Activated naive CD8-positive, alpha-beta T cell treated with anti-CD3 and anti-CD28 coated beads, Interleukin-2, amount 50 U/mL, for 16 hours (primary cell): ENCODE measurements at places on chromosomes 13 and 19.

DNA sequence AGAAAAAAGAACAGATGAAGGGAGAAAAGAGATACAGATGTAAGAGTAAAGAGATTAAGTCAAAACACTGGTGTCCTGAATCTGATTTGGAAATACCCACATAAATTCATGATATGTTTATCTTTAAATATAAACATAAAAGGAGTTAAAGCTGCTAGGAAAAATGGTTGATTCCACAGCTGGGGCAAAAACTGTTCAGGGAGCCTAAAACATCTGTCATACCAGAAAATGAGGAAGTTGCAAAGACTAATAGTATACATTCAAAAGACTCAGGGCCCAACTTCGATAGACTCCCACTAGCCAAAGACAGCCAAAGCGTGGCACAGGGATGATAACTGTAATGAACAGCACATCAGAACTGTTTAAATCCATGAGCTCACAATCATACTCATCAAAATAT is 62.0 kb downstream of the ABCC4 start:
- DNase-seq: no peak

DNA sequence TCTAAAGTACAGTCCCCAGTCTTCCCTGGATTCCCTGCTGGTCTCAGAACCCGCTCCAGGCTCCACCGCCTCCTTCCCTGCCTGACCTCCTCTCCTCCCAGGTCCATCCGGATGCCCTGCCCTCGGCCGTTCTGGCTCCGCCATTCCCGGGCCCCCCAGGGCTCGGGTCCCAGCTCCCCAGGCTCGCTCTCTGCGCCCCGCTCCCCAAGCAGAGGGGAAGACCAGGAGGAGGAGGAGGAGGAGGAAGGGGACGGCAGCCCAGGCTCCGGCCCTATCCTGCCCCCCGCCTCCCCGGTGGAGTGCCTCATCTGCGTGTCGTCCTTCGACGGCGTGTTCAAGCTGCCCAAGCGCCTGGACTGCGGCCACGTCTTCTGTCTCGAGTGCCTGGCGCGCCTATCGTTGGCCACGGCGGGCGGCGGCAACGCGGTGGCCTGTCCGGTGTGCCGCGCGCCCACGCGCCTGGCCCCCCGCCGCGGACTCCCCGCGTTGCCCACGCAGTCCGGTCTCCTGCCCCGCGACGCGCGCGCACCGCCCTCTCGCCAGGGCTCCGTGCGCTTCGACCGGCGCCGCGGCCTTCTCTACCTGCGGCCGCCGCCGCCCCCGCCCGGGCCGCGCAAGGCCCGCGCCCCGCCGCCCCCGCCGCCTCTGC is 647 bp downstream of the RNF225 start:
- no peak for DNase-seq

DNA sequence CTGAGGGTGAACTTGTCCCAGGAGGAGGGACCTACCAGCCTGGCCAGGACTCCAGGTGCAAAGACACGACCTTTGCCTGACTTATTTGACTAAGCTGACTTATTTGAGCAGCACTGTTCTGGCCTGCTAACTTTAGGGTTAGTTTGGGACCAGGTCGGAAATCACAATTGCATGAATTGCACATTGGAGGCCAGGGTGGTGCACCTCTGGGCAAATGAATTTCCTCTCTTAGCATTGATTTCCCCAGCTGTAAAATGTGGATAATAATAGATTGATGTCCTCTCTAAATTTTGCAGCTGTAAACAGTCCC is 1.4 kb upstream of the BST2 start:
- no peak for DNase-seq

GRCh38 chr13:94464771-94465170 is 14.7 kb downstream of the DCT start:
- no peak for DNase-seq

GRCh38 chr13:42671502-42671901 is 97.5 kb downstream of the TNFSF11 start:
- DNase-seq: no peak

DNA sequence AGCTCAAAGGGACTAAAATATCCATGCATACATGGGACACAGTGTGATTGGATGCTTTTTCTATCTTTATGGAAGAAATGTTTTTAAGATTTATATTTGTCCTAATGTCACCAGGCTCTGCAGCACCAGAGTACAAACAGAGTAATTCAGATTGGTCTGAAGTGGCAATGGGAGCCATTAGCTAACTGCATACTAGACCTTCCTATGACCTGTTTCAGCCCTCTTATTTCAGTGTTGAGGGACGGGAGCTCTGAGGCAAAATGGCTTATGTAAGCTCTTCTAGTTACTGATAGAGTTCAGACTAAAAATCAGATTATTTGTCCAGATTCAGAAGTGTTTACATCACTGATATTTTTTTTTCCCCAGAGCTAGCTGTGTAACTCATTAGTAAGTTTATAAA is 4.9 kb downstream of the SLAIN1 start:
- DNase-seq: no peak

DNA sequence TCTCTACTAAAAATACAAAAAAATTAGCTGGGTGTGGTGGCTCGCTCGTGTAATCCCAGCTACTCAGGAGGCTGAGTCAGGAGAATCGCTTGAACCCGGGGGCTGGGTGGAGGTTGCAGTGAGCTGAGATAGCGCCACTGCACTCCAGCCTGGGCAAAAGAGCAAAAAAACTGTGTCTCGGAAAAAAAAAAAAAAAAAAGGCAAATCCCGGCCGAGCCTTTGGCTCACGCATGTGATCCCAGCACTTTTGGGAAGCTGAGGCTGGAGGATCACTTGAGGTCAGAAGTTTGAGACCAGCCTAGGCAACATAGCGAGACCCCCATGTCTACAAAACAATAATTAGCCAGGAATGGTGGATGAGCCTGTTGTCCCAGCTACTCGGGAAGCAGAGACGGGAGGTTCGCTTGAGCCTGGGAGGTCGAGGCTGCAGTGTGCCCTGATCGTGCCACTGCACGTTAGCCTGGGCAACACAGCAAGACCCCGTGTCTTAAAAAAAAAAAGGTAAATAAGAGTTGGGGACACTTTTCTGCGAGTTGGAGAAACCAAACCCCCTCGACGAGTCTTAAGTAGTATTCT is 574 bp upstream of the GPX4 start:
- no peak for DNase-seq

DNA sequence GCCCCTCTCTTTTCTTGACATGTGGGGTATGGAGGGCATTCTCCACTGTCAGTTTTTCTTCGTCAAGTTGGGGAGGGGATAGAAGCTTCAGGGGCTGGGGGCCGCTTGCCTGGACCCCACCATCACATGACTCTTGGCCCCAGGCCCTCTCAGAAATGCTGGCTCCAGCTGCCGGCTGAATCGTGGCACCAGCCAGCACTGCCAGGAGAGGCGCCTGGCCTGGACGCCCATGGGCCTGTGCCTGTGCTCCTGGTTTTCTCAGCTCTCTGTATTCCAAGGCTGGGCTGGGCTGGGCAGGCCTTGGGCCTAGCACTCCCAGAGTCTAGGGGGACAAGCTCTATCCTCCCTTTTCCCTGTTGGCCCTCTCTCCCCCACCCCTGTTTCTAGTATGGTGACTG is 38.6 kb downstream of the LYL1 start:
- DNase-seq: no peak

DNA sequence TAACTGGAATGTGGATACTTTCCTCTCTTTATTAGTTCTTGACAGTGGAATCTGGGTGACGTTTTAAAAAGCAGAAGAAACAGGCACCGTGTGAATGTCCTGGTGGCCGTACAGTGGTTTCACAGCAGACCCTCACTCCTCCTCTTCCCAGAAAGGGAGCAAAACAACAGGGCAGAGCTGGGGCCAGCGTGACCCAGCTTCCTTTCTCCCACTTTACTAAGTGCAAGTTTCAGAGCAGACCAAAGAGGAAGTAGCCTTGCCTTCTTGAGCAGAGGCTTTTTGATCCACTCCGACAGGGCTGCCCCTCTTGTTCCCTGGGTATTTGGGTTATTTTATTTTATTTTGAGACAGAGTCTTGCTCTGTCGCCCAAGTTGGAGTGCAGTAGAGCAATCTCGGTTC is 19.6 kb upstream of the C19orf33 start:
- DNase-seq: no peak

GRCh38 chr13:109897988-109898624 is 111.7 kb upstream of the IRS2 start:
- DNase-seq: no peak

DNA sequence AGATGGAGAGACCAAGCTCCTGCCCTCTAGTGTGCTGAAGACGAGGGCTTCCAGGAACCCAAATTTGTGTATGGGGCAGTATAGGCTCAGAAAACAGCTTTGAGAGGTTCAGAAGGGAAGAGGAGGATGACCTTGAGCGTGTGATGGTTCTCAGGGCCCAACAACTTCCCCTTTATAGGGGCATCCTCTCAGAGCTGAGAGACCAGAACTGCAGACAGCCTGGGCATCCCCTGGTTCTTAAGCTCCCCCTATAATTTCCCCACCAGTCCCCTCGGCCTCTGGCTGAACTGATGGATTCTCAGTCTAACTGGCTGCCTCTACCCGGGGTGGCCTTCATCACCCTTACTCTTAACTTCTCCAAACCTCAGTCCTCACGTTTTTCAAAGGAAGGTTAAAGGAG is 167.5 kb downstream of the URI1 start:
- no peak for DNase-seq

- DNase-seq: no peak
These were observed 102.5 kb downstream of the FAM216B start for GRCh38 chr13:42883771-42884467.

GRCh38 chr13:89852570-89852969 is 1494.9 kb upstream of the MIR17HG start:
- DNase-seq: no peak

DNA sequence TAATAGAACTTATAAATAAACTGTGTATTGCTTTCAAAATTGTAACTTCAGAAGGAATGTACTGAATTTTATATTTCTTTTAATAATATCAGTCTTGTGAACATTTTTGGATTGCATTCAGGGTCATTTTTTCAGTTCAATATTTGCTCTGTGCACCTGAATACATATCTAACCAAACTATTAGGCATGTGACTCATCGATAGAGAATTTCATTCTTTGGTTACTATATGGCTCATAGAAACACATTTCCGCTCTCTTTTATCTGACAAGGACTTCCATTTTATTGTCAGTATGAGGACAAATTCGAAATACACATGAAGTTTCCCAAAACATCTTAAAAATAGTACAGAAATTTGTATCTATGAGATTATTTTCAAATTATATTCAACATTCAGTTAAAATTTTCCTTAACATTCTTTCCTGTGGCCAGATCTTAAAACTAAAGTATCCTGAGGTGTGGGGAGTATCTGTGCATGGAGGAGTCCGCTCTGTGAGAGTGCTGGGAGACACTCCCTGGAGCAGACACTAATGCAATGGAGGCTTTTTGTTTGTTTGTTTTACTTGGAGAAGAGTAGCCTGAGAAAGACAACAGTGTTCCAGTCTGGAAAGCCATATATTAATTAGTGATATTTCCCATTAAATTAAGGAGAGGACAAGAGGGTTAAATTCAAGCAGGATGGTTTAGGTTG is 483.6 kb downstream of the PCDH20 start:
- no peak for DNase-seq

DNA sequence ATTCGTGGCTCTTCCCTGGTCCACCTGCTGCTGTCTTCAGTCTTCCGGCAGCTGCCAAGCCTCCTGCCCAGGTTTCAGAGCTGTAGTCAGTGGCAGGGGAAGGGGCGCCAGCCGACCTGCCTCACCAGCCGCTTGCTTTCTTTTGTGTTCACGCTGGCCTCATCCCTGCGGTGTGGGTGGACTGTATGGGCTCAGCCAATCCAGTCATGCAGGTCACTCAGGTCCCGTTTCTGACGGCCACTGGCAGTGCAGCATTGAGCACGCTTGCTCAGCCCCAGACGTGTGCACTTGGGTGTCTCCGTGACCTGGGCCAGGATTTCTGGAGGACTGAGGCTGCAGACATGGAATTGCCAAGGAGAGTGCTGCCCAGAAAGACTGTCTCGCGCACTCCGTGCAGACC is 26.0 kb downstream of the AP1M1 start:
- DNase-seq: no peak

- no peak for DNase-seq
These were observed 83.4 kb downstream of the SIPA1L3 start for GRCh38 chr19:37990362-37990761.
